Activated CD4-positive, alpha-beta T cell treated with anti-CD3 and anti-CD28 coated beads for 4 hours (primary cell): ENCODE measurements at places on chromosomes 4 and X.
A peak's percentile ranks its signal among the peaks of the same experiment; 100 is the strongest.

- no peak for DNase-seq
Observed at GRCh38 chr4:151983854-151984253, 223.0 kb upstream of the GATB start.

- DNase-seq, result no peak
Observed at GRCh38 chrX:10800796-10801195, 180.4 kb upstream of the MID1 start.

DNA sequence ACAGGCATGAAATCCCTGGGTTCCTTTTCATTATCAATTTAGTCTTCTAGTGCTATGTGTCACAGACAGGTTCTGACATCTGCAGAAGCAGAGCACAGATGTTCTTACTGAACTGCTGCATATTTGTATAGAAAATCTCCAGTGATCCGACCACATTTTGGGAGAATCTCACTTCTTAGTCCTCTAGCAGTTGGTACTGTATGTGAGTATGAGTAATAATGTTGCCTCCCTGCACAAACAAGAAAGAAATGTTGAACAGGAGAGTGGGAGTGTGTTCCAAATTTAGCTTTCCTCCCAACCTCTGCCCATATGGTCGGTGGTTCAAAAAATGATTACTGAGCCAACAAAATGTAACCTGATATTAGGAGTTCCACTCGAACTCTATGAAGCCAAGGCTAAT lies 165.3 kb upstream of the GPC4 start:
- no peak for DNase-seq

- DNase-seq, result no peak
Observed at GRCh38 chrX:30693999-30694650, 40.9 kb downstream of the GK start.

DNA sequence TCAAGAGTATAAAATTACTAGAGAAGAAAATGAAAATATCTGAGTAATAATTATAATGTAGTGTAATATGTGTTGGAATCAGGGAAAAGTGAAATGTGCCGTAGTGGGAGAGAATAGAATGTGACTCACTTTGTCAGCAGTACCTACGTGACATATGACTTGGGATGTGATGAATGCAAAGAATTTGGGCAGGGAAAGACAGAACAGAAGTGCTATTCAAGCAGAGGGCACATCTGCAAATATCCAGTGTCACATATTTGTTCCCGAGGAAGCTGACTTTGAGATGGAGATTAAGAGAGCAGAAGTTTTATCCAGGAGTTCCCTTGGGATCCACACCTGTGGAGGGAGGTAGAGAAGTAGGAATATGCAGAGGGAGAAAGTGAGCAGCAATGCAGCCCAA lies 69.3 kb upstream of the HS3ST1 start:
- DNase-seq, result no peak

- DNase-seq, result no peak
Observed at GRCh38 chr4:57119054-57119651, 9.0 kb upstream of the IGFBP7 start.

- DNase-seq, result no peak
Observed at GRCh38 chrX:100944601-100945000, 15.9 kb upstream of the XKRX start.

DNA sequence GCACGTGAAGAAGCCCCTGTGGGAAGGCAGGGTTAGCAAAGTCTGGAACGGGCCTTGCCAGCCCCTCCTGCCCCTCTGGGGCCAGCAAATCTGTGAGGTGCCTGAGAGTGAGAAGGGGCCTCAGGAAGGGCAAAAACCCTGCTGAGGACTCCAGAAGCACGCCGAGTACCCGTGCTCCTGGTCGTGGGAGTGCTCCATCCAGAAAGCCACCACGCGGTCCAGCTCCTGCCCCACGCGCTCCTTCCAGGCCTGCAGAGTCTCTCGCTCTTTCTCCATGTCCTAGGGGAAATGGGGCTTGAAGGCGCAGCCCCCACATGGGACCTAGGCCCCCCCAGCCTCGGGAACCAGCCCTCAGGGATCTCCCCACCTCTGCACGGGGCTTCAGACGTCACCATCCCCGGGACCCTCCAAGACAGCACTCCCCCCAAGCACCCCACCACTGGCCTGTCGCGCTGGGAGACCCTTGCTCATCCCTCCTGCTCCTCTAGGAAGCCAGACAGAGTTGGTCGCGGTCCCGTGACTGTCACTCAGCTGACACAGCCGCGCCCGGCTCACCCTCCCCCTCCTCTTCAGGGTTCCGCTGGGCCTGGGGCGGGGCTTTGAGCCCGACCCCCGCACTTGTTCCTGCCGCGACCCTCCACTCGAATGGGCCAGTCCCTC lies at the start of gene RENBP:
RENBP (minus strand) TSS at position 504 of the 660 bp plus-strand sequence; CDS start at position 471, 33 bp downstream.
- DNase-seq, result peak; percentile 54

DNA sequence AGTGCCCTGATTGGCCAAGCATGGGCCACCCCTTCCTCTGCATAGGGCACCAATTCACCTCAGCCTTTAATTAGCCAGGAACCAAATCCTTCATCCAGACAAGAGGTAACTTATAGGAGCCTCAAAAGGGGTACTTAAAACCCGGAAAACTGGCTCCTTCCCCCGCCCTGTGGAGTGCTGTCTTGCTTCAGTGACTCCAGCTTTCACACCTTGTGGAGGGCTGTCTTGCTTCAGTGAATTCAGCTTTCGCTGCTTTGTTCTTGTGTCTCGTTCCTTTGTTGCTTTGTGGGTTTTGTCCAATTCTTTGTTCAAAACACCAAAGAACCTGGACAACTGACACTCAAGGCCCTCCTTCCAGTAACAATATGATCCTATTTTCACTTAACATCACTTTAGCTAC lies 82.2 kb upstream of the FRG1 start:
- no peak for DNase-seq

DNA sequence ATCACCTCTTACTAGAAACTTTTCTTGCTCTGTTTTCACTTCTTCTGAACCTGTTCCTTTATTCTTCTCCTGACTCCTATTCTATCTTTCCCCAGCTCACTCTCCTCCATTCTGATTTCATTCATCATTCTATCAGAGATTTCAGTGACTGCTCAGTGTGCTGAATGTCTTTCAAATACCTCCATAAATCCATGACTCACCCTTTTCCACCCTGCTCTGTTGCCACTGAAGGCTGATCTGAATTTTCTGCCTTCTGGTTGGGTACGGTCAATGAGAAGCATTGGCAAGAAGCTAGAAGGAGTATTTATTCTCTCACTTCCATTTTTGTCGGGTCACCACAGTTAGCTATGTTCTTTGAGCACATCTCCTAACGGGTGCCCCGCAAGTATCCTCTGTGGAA lies 265.9 kb downstream of the CBLL2 start:
- no peak for DNase-seq

GRCh38 chr4:38281371-38282071 lies 321.3 kb downstream of the PTTG2 start:
- no peak for DNase-seq

DNA sequence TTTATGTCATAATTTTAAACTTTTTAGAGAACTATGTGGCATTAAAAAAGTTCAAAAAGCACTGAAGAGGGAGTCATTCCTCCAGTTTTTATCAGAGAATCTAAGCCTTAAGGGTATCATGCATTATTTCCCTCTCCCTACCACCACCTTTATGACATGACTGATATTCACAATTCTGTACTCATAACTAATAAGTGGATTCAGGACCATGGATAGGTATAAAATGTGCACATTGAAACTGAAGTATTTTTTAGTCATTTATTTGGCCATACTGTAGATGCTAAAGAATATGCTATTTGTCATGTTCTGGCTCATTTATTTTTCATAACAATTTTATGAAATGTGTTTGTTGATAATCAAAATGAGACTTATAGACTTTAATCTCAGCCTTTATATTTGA lies 897.5 kb upstream of the AGA start:
- DNase-seq, result no peak

DNA sequence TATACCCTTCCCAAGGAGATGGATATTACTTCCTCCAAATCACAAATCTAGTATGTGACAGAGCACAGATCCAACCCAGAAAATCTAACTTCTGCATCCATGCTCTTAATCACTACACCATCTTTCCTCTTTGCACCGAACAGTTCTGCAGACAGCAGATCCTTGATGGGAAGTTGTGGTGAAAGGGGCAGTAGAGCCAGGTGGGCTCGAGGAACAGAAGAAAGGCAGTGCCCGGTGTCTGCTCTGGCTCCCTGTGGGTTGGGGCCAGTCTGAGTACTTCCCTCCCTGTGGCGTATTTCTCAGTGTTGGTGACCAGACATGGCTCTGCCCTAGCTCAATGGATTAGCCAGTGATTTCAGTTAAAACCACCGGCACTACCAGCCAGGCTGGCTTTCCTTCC lies 15.3 kb downstream of the HOPX start:
- DNase-seq, result no peak

DNA sequence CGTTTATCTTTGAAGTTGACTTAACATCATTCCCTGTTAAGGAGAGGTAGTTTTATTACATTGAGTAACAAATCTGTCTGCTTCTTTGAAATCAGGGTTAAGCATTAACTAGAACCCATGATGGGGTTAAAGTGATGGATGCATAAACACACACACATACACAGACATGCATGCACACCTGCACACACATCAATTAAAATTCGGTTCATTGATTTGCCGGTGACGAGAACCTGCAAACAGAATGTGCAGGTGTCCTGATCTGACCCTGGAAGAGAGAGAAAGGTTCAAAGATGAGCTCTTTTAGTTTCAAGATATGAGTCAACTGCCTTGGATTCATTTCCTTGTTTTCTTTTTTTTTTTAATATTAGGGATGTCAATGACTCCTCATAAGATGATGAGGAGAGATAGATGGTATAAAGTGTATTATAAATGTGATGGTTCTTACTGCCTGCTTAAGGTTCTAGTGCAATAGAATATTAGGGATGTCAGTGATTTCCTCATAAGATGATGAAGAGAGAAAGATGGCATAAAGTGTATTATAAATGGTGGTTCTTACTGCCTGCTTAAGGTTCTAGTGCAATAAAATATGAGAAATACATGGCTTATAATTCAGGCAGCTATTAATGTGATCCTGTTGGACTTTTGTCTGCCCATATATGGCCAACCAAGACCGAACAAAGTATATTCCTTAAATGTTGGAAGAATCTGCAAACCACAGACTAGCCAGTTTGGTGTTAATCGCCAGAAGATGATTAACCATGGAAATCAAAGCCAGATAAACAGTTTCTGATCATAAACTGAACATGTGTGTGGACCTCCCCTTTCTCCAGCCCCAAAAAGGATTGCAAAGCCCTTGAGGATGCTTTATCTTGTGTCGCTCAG lies 14.1 kb upstream of the CD99 start:
- no peak for DNase-seq

GRCh38 chr4:15349531-15349935 lies 78.3 kb upstream of the C1QTNF7 start:
- DNase-seq, result no peak

- no peak for DNase-seq
Observed at GRCh38 chrX:39957816-39958566, 139.8 kb downstream of the BCOR start.

GRCh38 chr4:109994415-109994827 lies 81.7 kb downstream of the EGF start:
- no peak for DNase-seq

- peak; percentile 6 for DNase-seq
Observed at GRCh38 chr4:120922381-120923206, at the start of gene PRDM5. Gene PRDM5 (minus strand): TSS chr4:120922726. CDS start chr4:120922608, 118 bp downstream.

- DNase-seq, result no peak
Observed at GRCh38 chr4:71945791-71946190, 86.0 kb upstream of the NPFFR2 start.

DNA sequence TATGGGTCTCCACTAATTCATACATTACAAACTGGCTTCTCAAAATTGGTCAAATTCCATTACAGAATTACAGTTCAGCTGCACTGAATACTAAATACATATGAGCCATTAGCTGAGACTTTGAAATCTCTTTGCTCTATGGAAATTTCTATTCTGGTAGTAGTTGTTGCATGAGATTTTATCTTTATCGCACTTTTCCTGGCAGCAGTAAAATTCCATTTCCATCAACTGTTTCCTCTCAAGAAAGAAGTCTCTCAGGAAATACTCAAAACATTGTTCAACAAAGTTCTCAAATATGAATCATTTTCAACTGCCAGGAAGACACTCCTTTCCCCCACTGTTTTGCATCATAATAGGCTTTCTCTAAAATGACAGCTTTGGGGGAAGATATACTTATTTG lies 51.3 kb downstream of the ATP11C start:
- DNase-seq, result no peak

- DNase-seq, result no peak
Observed at GRCh38 chrX:107758231-107758766, 17.3 kb downstream of the TSC22D3 start.

DNA sequence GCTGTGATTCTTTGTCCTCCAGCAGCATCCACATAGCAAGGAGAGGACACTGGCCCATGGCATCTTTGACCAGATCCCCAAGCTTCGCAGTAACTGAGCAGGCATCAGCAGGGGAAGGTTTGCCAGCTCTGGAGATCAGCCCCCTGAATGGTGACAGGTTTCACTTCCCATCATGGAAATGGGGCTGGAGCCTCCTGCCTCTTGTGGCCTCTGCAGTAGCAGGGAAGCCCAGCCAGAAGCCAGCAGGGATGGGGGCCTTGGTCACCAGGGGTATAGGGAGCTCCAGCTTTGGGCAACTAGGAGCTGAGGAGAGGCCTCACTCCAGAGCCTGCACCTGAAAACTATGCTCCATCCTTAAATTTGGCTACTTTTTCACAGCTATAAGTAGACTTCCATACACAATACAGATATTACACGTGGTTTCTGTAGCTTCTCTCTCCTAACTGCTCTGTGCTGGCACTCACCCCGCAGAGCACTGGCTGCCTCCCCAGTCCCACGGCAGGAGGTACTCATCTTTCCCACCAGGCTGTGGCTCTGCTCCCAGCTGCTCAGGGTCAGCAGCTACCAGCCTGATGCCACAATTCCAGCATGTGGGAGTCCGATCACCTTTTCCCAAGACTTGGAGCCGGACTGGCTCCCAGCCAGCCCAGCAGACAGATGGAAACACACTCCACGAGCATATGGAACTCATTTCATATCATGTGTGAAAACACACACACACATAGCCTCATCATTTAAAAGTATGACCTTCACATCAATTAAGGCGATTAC lies 2.8 kb downstream of the TMEM271 start:
- DNase-seq, result no peak

- DNase-seq, result no peak
Observed at GRCh38 chrX:152641256-152641875, 3.7 kb downstream of the GABRQ start.
